ENCODE measurements at places on chromosomes 11 and 22.

GRCh38 chr11:87281496-87281895 lies 243.8 kb downstream of the TMEM135 start:
- DNase-seq: no peak

- DNase-seq: no peak
These were observed 18.1 kb upstream of the PAMR1 start for GRCh38 chr11:35543481-35543880.

GRCh38 chr22:26974914-26975803 lies 317.8 kb downstream of the MIAT start:
- no peak for DNase-seq

DNA sequence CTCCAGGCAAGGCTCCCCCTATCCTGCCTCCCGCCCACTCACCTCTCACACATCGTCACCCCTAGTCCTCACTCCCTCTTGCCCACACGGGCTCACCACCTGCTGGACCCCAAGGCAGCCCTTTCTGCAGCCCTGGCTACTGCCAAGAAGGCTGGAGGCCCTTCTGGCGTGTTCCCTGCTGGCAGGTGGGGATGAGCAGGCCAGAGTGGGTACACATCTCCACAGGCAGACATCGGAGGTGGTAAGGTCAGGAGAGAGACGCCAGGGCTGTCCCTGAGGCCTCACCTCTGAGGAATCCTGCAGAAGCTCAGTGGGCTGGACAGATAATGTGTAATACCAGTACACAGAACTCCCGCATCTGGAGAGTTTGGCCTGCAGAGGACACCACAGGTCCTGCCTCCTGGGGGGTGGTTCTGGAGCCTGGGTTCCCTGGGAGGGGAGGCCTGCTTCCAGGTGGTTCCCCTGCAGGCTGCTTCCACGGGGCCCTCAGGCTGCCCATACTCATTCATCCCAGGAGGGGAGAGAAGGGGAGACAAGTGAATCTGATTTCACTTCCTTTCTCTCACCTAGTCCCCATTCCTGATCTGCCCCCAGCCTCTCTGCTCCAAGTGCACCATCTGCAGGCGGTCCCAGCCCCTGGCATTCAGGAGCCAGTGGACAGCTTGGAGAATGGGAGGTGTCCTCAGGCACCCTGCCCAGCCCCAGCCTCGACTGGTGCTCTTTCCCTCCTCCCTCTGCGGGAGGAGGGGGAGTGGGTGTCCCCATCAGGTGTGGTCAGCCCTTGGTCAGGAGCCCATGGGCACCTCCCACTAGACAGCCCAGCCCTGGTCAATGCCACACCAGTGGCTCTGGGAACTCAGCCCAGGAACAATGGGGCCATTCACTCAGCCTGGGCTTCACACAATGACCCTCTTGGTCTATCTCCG lies 6.1 kb upstream of the CHST1 start:
- no peak for DNase-seq
